ENCODE measurements at places on chromosomes 12 and 14.

- no peak for DNase-seq
Measured at GRCh38 chr12:47141459-47141858, 61.7 kb upstream of the AMIGO2 start.

GRCh38 chr14:104746934-104747481 is 5.9 kb upstream of the SIVA1 start:
- DNase-seq, result no peak

DNA sequence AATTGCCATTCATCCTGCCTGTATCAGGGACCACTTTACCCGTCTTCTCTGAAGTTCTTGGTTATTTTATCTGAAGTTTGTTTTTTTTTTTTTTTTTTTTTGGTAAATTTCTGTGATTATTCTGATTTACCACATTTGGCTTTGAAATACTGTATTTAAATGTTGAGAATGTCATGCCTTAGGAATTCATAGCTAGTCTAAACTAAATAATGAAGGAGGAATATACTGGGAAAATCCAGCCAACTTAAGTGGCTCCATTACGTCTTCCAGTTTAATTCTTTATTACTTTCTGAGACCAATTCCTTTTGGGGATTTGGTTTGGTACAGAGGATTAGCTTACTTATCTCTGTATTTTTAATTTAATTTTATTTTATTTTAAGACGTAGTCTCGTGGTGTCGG is 60.3 kb upstream of the KCNMB4 start:
- no peak for DNase-seq

DNA sequence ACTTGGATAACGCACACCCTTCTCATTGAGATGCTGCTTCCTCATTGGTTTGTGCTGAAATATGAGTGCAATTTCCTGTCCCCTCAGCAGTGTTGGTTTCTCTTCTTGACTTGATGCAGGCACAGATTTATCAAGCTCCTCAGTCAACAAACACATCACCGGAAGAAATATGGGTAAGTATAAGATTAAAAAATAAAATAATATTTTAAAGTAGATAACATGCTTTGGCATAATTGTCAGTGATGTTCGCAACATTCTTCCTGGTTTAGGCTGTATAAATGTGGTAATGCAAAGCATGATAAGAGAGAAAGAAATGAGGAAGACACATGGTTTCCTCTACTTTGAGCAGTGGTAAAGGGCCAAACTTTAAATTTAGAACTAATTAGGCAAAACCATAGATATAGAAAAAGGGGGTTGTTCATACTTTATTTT is at the start of gene GPR65:
Gene GPR65, plus strand, starts transcription at position 86 of the 432 bp plus-strand sequence. CDS start 5,713 bp downstream, outside the sequence.
- DNase-seq, result peak; percentile 20

DNA sequence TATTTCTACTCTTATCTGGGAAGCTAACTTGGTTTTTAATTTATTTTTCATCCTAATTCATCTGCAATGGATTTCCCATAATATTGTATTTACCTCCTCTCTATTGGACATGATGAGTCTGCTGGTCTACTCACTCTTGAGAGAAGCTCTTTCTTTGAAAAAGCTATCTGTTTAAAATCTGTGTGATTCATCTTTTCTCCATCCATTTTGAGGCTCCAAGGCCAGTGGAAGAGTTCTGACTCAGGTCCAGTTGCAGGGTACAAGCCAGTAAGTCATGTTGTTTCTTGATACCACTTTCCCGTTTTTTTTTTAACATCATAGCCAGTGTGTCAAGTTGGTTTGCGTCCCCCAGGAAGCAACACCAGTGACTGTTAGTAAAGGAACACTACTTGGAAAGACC is 160.3 kb upstream of the BMP4 start:
- DNase-seq, result no peak

- no peak for DNase-seq
Measured at GRCh38 chr12:64058541-64059265, 163.4 kb downstream of the KICS2 start.

DNA sequence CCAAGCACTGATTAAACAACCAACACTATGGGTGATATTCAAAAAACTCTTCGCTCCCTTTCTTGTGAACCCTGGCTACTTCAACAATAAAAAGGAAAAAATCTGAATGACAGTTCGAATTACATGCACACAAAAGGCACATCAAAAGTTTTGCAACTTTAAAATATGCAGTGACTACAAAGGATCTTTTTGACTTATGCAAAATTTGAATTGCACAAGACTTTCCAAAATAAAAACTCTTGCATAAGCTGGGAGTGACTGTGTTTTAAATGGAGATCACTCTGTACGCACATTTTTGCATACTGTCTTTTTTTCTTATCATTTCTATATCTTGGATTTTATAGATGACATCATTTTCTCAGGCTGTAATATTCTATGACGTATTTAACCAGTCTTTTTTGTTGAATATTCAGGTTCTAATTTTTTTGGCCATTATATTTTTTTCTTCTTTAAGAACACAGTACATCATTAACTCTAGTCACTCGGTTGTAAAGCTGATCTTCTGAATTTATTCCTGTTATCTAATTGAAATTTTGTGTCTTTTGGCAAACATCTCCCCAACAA is 667.6 kb upstream of the TBX3 start:
- DNase-seq, result no peak

DNA sequence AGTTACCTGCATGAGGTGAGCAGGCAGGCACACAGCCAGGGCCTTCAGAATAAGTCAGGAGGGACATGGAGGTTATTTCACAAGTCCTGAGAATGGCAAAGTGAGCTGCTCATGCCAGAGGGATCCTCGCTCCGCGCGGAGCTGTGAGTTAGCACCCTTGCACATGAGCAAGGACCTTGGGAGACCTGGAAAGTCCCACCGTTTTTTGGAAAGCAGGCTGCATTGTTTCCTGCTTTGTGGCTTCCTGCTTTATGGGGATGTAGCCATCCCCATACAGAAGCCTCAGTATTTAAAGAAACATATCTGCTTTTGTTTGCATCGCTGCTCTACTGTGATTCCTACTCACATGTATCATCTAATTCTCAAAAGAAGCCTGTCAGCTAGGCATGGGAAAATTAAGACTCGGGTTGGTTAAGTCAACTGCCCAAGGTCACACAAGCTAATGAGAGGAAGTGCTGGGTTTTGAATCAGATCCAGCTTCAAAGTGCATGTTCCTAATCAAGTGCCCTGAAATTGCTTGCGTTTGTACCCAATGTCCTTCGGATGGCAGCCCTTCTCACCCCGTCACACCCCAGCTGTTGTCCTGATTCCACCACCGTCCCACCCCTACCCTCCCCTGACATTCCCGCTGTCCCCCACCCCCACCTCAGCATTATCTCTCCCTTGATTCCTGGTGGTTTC is 106.2 kb downstream of the CRACR2A start:
- DNase-seq, result no peak

DNA sequence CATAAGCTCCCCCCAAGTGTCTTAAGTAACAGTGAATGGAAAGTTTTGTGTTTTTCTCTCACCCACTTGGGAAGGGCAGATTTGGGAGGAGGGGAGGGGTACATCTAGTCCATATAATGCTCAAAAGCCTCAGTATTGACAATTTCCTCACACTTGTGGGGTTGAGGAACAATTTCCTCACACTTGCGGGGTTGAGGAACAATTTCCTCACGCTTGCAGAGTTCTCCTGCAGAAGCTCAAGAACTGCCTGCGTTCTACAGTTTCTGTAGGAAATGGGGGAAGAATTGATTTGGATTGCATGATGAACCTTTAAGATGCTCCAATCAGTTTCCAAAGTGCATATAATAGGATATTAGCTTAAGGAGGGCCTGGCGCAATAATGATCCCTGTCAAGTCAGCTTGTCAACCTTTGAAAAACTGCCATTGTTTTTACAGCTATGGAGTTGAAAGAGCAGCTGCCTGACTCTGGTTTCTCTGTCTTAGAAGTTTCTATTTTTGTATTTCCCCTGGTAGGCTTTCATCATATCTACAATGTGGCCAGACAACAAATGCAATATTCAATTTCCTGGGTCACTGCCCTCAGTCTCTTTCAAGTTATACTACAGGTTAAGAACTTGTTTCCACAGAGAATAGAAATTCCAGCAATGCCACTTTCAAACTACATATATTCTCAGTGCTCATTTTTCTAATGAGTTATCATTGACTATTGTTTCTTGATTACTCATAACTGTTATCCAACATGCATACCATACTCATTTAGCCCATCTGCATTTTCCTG is 66.5 kb downstream of the PLEKHG7 start:
- DNase-seq, result no peak

DNA sequence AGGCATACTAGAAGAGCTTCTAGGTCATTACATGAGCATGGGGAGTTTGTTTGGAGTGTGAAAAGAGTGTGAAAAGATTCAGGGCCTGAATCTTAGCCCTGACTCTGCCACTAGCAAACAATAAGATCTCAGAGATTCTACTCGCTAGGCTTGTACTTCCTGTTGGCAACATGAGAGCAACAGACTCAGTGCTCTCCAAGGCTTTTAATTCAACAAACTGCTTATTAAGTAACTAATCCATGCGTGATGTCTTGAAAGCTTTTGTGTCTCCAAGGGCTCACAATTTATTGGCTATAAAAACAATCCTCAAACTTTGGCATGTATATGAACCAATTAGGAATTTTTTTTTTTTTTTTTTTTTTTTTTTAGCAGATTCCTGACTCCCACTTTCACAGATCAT is 105.1 kb downstream of the STXBP6 start:
- no peak for DNase-seq

GRCh38 chr12:5308216-5308615 is 123.7 kb upstream of the NTF3 start:
- no peak for DNase-seq

- no peak for DNase-seq
Measured at GRCh38 chr14:79661752-79662151, 549.6 kb downstream of the DIO2 start.

DNA sequence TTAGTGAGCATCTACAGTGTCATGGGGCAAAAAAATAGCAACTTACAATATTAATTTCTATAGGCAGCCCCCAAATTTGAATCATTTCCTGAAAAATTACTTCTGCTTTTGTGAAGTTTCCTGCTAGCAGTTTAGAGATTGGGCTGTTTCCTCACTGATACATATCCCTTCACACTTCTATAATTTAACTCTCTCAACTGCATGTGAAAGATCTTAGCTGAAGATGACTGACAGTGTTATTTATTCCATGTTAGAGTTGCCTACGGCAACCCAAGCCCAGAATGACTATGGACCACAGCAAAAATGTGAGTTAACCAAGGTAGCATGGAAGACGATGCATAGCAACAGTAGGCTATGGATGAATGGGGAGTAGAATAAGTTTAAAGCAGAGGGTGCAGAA is at the start of gene KLRG1:
Gene KLRG1, plus strand, starts transcription at position 134 of the 400 bp plus-strand sequence. Its CDS starts 90 bp downstream, at position 224.
- peak; percentile 3 for DNase-seq

- DNase-seq, result peak; percentile 44
Measured at GRCh38 chr14:21711360-21711961, 37.8 kb upstream of the OR4E1 start.

GRCh38 chr12:45731190-45731775 is 1.8 kb downstream of the ARID2 start:
- DNase-seq, result no peak

DNA sequence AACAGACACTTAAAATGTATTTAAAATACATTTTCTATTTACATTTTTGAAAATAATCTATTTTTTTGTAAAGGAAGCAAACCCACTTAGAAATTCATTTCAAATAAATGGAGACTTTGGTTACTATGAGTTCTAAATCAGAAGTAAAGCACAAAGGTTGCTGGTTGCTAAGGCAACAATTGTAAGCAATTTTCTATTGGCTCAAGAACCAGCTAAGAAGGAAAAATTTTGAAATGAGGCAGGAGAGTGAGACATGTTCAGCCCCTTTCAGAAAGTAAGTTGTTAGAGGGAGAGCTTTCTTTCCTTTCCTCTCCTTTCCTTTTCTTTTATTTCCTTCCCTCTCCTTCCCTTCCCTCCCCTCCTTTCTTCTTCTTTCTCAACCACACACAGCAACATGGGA is 80.7 kb downstream of the PRMT8 start:
- no peak for DNase-seq

GRCh38 chr12:107317751-107318555 is 224.6 kb upstream of the CRY1 start:
- peak; percentile 4 for DNase-seq

DNA sequence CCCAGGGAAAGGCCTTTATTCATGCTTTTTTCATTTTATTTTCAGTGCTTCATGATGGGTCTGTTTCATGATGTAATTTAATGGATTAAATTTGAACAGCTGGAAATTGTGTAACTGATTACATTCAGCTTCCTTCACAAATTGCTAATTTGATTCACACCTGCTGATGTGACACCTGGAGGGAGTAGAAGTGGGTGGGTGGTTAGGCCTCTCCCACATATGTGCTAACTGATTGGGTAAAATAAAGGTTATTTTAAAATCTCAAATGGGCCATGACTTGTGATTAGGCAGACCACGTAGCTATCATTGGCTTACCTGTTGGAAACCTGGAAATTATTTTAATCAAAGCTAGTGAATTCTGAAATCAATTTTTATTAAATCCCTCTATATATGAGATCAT is 142.1 kb downstream of the GXYLT1 start:
- no peak for DNase-seq

GRCh38 chr12:61998791-61999190 is 261.4 kb upstream of the USP15 start:
- no peak for DNase-seq

DNA sequence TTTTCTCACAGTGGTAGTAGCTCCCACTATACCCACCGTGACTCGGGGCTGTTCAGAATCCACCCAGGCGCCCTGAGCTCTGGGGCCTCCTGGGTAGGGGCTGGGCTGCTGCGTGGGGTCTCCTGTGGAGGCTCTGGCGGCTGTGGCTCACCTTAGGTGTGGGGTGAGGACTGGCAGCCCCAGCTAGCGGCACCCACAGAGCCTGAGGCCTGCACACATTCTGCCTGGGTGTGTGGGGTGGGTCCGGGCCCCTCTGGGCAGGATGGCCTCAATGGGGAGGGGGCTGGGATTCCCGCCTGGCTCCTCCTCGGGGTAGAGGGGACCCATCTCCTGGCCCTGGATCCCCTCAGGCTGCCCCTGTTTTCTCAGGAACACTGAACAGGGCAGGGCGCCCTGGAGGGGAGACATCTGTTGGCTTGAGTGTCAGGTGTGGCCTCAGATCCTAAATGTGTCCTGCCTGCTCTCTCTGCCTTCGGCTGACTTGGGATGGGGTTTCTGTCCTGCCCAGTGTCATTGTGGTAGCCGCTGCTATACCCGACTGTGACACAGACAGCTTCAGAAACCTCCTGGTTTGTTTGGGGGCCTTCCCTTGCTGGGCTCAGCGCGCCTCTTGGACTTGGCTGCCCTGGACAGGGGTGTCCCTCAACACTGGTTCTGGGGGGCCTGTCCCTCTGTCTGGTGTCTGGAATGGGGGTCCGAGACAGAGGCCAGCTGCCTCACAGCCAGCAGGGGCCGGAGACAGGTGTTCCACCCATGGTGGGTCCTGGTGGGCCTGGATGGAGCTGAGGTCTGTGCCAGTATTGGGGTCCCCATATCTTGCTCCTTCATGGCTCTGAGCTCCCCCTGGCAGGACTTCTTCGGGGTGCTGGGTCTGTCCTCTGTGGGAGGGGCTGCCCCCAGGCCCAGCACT is 354.9 kb downstream of the TMEM121 start:
- DNase-seq, result no peak
